Suppressor macrophage treated with lipopolysaccharide for 1 hour (primary cell): ENCODE measurements at places on chromosomes 2 and 18.

GRCh38 chr2:144529841-144530240 is 9.9 kb upstream of the ZEB2 start:
- DNase-seq: no peak

GRCh38 chr18:50895350-50896045 is 16.6 kb downstream of the ME2 start:
- no peak for DNase-seq

GRCh38 chr2:62200868-62201267 is 5.0 kb downstream of the B3GNT2 start:
- DNase-seq: peak; percentile 12

DNA sequence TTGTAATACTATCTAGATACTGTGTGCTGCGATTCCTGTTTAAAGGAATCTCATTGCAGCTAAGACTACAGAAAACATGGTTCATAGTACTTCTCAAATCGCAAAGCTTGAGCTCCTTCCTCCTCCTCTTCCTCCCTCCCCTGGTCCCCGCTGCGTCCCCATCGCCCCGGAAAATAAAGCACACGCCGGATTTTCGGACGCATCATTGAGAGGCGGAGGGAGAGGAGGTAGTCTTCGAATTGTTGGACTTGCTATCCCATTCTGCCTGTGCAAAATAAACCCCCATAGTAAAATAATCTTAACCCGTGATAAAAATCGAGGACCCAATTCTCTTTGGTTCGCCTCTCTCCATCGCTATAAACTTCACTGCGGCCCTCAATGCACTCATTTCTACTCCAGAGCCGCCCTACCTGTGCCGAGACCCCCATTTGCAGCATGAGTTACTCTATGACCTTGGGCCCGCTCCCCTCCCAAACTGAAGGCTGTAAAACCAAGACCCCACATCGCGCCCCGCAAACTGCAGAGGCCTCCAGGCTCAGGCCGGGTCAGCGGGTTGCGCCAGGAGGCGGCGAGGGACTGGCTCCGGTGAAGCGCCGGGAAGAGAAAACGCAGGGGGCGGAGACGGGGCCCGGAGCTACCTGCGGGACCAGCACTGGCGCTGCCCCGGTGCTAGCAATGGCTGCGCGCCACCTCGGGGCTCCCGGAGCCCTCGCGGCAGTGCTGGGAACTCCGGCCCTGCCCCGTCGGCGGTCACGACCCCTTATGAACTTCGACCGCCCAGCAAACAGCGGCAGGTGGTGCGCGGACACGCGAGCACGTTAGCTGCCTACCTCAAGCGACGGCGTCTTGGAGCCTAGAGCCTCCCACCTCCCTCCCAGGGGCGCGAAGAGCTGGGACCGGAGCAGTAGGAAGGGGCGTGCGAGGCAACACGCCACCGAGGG is 649 bp downstream of the ESCO1 start:
- peak; percentile 57 for DNase-seq

DNA sequence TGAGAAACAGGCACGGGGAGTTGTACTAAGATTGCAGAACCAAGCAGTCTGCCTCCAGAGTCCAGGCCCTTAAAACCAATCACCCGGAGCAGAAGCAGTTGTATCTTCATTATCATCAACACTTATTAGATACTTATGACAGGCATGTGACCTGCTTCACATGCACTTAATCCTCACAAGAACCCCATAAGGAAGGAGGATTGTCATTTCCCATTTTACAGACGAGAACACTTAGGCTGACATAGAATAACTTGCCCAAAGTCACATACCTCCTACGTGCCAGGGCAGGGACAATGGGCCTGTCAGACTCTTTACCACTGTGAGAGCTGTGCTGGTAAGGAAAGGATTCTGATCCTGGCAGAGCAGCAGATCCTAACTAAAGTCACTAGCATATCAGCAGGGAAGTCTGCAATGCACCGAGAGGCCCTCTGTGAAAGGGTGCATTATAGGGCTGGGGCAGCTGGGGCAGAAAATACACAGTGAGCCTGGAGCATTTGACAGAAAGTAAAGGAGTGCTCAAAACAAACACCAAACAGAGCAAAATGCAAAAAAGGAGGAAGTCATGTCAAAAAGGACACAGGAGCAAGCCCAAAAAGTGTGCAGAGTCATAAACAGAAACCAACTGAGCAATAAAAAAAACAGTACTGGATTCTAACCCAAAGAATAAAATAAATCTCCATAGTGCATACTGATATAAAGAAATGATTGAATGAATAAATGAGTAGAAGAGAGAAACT is 55.9 kb upstream of the SP3 start:
- peak; percentile 45 for DNase-seq

DNA sequence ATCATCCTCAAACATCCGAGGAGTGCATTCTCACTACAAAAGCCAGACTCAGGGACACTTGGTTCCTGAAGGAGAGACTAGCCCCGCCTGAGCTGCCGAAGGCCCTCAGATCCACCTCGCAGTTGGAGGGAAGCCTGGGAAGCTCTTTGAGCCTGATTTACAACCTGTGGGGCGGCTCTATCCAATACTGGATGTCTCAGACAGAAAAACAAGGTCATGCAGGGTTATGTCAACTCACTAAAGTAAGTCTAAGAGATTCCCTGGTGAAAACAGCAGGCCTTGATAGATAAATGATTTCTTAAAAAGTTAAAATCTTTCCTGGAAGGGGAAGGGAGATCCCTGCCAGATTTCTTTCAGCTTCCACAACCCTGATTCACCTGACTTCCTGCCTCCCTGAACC is 284.3 kb downstream of the CYP26B1 start:
- DNase-seq: no peak
